Aorta (tissue), 5 donors: ENCODE measurements at places on chromosomes 6 and 20. TPM values are rescaled to one million over a fixed set of nuclear protein-coding genes. Genes with fewer than 3 reads are reported as not detected.

Gene CD83
- 1.00 TPM for polyA plus RNA-seq

Gene PRDM13
- polyA plus RNA-seq, result not detected

Gene SLC22A1
- polyA plus RNA-seq, result 1.4 TPM

Gene MCHR2
- polyA plus RNA-seq, result not detected

Gene MICB
- polyA plus RNA-seq, result 3.5 TPM

Gene FYN
- 31.7 TPM for polyA plus RNA-seq

GRCh38 chr6:55046869-55047422 lies 127.4 kb upstream of the HCRTR2 start:
- no peak for DNase-seq

DNA sequence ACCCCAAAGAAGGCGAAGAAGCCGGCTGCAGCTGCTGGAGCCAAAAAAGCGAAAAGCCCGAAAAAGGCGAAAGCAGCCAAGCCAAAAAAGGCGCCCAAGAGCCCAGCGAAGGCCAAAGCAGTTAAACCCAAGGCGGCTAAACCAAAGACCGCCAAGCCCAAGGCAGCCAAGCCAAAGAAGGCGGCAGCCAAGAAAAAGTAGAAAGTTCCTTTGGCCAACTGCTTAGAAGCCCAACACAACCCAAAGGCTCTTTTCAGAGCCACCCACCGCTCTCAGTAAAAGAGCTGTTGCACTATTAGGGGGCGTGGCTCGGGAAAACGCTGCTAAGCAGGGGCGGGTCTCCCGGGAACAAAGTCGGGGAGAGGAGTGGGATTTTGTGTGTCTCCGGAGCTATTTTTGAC lies 69.6 kb downstream of the HFE start:
- peak; percentile 86 for DNase-seq

DNA sequence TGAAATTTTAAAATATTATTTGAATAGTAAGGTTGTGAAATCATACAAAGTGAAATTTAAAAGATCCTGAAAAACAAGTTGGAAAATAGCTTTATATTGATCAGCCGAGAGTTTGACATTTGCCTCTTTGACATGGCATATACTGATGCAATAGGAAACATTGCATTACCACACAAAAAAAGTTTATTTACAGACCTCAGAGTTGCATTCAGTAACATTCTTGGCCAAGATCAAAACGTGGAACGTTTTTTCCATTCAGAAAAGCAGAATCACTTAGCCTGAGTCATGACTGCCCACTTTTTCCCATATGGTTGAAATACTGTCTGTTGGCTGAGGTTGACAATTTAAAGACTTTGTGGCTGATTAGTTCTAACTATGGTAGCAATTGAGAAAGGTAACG lies 55.1 kb upstream of the BACH2 start:
- DNase-seq, result no peak

- peak; percentile 85 for DNase-seq
Measured at GRCh38 chr20:57582432-57583288, 21.8 kb downstream of the PCK1 start.

GRCh38 chr20:38117205-38117604 lies 47.9 kb downstream of the TGM2 start:
- DNase-seq, result no peak

DNA sequence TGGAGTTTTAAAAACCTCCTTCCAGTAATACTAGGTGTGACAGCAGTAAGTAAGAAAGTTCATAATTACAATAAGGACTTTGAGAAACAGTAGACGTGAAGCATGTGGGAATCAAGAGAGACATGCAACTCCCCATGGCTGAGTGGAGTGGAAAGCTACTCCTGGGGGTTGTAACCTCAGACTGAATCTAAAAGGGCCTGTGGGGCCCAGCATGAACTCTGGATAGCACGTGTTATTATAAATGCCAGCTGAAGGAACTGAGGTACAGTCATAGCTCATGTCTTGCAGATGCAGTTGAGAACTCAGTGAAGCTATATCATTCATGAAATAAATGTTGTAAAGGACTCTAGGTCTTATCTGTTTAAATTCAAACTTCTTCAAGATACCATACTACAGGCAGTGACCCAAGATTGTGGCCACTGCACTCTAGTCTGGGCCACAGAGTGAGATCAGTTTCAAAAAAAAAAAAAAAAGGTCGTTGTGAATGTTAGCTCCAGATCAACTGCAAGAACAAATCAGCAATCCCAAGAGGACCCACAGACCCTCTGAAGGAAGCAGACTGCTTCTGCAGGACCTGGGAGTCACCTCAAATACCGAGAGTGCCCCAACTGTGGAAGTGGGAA lies 189.3 kb downstream of the TRDN start:
- DNase-seq, result no peak

DNA sequence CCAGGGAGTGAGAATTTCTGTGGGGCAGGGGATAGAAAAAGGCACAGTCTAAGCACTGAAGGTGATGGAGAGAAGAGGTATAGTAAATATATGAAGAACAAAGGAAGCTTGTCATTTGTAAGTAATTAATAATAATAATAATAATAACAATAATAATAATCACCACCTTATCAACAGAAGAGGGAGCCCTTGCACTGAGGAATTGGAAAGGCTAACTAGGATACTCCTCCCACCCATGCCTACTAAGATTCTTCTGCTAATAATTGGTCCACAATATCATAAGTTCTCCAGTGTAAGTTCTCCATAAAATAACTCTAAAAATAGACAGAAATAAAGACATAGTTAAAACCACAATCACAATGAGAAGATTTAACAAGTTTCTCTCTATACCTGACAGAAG lies 912 bp upstream of the OR12D3 start:
- DNase-seq, result no peak

DNA sequence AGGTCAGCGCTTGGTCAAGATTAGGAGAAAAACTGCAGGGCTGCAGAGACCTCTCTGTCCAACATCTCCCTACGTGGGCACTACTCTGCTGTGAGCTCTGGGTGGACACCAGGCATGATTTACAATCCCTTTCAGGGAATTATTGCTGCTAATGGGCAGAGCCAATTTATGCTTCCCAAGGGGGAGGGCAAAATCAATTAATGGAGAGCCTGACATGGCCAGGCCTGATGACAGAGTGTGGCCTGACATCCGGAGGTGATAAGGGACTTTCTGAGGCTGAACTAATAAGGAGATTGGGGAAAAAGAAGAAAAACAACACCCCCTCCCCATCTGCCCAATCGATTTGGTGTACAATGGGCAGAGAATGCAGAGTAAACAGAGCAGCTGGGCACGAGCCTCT lies 5.0 kb upstream of the KCNK16 start:
- no peak for DNase-seq

DNA sequence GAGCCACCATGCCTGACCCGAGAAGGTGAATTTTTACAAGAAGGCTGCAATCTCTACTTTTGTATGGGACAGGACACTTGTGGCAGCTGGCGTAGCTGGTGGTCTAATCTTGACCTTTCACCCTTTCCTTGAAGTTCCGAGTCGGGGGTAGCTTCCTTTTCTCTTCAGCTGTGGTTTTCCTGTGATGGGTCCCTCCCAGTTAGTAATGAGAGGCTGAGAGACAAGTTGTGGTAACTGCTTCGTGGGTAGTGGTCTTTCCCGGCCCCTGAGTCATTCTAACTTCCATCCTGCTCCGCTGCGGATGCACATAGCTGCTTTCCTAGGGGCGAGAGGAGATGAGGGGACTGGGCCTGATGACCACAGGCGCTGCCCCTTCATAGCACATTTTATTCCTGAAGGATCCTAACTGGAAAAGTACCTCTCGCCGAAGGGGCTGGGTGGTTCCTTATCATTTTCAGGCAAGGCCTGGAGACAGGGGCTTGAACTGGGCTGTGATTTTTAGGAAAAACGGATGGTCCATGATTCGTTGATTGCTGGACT lies 3.1 kb downstream of the SYNJ2 start:
- DNase-seq, result no peak

GRCh38 chr20:45311589-45312211 lies 3.6 kb upstream of the MATN4 start:
- peak; percentile 88 for DNase-seq

DNA sequence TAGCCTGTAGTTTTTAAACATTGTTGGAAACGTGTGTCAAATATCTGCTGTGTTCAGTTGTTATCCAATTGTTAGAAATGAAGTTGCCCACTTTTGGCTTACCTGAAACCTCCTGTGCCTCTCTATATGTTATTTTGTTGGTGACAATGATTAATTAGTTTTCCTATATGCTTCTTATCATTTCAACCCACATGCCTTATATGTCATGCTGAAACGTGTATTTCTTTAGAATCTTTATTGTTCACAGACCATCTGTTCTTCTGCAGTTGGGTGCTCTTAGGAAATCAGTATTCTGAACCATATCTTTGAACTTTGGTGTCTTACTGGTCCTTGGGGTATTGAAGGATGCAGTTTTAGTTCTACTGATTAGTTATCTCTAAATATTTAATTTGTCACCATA lies 91.2 kb upstream of the SCGN start:
- no peak for DNase-seq

DNA sequence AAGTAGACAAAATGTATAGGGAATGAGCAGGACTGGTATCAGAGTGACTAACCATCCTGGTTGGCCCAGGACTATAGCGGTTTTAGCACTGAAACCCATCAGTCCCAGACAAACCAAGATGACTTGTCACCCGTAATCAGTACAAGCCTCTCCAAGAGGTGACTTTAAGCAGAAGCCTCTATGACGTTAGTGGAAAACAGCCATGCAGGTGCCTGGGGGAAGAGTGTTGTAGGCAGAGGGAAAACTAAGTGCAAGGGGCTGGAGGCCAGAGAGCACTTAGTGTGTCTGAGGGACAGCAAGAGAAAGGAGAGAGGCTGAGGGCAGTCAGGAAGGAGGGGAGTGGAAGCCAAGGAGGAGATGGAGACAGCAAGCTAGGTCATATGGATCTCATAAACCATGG lies 2.1 kb downstream of the SGK2 start:
- DNase-seq, result no peak

DNA sequence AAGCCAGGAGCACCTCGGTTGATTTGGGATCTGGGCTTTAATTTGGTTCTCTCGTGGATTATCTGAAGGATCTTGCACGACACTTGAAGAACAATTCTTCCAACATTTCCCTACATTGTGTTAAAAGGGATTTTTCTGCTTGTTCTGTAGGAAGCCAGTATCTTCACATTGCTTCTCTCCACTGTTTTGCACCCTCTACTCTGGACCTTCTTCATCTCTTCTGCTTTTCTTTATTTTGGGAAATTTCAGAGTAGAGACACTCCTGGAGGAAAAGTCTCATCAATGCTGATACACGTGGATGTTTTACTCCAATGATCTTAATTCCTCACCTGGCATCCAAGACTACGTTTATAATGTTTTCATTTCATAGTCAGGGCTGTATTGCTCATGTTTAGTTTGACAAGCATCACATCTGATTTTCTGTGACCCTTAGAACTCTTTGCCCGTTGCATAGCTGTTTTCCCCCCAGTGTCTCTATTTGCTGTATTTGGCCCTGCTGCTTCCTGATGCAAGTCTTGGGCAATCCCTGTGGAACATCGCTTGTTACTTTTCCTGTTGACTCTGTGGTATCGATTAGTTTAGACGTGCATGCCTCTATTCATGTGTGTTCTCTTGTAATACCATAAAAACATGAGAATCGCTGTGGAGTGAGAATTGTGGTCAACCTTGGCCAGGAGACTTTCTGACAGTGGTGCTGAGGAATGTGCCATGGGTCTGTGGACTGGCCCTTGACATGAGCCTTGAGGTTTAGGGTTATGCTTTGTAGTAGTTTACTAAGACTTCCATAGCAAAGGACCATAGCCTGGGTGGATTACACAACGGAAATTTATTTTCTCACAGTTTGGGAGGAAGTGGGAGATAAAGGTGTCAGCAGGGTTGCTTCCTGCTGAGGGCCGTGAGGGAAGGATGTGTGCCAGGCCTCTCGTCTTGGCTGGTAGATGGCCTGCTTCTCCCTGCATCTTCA lies 12.5 kb downstream of the PLCB1 start:
- no peak for DNase-seq

DNA sequence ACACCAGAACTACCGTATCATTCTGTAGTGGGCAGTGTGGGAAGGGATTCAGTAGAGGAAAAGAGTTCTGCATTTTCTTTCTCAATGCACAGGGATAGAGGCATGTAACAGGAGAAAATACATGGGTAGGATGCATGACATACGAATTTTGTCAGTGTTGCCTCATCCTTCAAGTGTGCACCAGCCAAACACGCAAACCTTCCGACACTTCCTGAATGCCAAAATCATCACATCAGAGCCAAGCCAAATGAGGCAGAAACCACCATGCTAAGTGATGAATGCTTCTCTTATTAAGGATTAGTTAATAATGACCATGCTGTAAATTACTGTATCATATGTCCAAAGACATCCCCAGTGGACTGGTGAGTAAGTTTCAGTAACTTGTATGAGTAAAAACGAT lies 27.3 kb downstream of the RAMACL start:
- no peak for DNase-seq

DNA sequence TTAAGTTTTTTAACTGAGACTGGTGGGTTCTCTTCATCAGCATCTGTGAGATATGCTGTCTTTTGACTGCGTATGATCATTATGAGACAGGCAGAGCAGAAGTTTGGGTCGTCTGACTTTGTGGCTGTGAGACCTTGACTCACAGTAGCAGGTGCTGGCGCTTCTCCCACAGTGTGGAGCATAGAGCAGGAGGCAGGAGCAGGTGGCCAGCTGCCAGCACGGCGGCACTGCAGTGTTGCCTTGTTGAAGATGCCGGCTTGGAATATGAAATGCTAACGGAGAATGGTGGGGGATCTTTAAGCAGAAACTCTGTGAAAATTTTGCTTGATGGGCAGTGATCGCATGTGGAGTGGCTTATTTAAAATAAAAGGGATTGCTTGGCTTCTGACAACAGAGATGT lies 105.0 kb downstream of the TIAM2 start:
- DNase-seq, result no peak
